ENCODE measurements at places on chromosomes 16 and 17. TPM values are rescaled to one million over a fixed set of nuclear protein-coding genes. Genes with fewer than 3 reads are reported as not detected.

DNA sequence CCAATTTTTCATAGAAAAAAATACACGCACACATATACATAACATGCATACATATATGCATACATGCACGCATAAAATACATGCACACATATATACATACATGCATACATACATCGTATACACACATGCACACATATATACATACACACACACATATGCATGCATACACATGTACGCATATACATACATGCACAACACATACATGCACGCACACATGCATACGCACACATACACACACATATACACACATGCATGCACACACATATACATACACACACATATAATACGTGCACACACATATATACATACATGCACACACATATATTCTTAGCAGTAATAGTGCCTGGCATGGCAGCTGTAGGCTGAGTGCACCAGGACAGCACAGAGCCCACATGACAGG, 24.9 kb downstream of the USP36 start:
- no peaks in the 10 kb centered on the region for H3K4me1 ChIP-seq
- no peak for DNase-seq
- no peak overlapping the region for H3K4me3 ChIP-seq
- no peaks in the 10 kb centered on the region for H3K27me3 ChIP-seq

DNA sequence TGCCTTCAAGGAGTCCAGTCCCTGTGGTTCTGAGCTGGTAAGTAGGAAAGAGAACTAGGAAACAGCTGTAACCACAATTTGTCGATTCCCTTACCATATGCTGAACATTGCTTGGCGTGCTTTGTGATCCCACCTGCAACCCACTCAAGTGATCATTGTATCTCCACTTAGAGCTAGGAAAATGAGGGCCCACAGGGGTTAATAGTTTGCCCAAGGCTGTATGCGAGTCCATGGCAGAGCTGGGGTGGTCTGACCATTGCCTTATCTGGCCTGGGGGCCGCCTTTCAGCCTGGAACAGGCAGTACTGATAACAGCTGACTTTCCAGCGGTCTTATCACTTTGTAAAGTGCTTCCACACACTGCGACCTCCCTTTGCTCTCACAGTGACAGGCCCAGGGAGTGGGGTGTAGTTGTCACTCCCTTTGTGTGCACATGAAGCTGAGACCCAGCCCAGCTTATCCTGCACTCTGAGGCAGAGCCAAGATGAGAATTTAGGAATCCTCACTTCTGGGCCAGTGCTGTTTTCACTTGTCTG, 9.8 kb downstream of the MYL4 start:
- peaks cover 7% of the 10 kb centered on the region for H3K4me1 ChIP-seq
- no peaks in the 10 kb centered on the region for H3K27me3 ChIP-seq

- DNase-seq, result no peak
- H3K27ac ChIP-seq, result peak overlapping the region; percentile 92
- no peak overlapping the region for H3K4me3 ChIP-seq
- no peaks in the 10 kb centered on the region for H3K27me3 ChIP-seq
- H3K4me1 ChIP-seq, result peaks cover 9% of the 10 kb centered on the region
Observed at GRCh38 chr17:50920041-50920410, 53.9 kb upstream of the TOB1 start.

- DNase-seq, result no peak
- H3K4me1 ChIP-seq, result no peaks in the 10 kb centered on the region
- no peak overlapping the region for H3K4me3 ChIP-seq
- H3K27ac ChIP-seq, result no peak overlapping the region
Observed at GRCh38 chr17:13518261-13519000, 83.3 kb downstream of the HS3ST3A1 start.

DNA sequence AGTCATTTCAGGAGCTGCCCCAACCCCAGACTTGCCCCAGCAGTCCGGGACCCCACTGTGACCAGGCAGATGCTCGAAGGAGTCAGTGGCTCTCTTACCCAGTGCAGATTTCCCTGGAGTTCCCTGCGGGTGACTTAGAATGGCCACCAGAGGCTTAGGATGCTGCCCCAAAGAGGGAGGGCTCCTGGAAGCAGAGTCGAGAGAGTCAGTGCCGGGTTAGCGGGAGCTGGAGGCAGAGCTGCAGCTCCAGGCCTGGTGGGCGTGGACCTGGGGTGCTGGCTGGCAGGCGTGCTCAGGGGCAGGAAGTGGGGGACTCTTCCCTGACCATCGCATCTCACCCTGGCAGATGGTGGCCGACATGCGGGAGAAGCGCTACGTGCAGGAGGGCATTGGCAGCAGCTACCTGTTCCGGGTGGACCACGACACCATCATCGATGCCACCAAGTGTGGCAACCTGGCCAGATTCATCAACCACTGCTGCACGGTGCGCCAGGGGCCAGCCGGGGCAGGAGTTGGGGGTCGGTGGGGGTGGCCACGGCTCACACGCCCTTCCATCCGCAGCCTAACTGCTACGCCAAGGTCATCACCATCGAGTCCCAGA, 1.6 kb upstream of the HSD3B7 start:
- no peak overlapping the region for H3K27ac ChIP-seq
- H3K36me3 ChIP-seq, result no peaks in the 10 kb centered on the region
- DNase-seq, result no peak
- peaks cover 6% of the 10 kb centered on the region for H3K4me1 ChIP-seq

GRCh38 chr17:559551-560431, 154.8 kb downstream of the VPS53 start:
- no peaks in the 10 kb centered on the region for H3K27me3 ChIP-seq
- no peaks in the 10 kb centered on the region for H3K4me1 ChIP-seq
- peaks cover 45% of the 10 kb centered on the region for H3K36me3 ChIP-seq
- H3K4me3 ChIP-seq, result no peak overlapping the region
- H3K27ac ChIP-seq, result peak overlapping the region; percentile 15

- DNase-seq, result no peak
- no peaks in the 10 kb centered on the region for H3K27me3 ChIP-seq
- H3K4me1 ChIP-seq, result no peaks in the 10 kb centered on the region
- H3K36me3 ChIP-seq, result no peaks in the 10 kb centered on the region
Observed at GRCh38 chr16:22924492-22924891, 110.5 kb downstream of the HS3ST2 start.

DNA sequence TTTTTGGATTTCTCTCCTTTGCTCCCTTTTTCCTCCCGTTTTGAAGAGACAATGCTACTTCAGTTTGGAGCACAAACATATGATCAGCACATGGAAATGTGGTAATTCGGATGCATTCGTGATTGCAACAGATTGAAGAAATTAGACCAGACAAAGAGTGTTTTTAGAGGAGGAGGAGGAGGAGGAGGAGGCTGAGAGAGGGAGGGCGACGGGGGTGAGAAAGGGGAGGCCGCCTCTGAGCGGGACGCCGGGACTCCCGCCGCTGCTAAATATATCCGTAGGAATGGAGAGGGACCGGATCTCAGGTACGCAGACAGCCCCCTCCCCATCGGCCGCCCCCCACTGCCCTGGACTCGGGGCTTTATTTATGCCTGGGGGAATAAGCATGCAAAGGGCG, 179.3 kb downstream of the SEC14L1 start:
- H3K4me1 ChIP-seq, result peaks cover 37% of the 10 kb centered on the region
- DNase-seq, result no peak
- H3K4me3 ChIP-seq, result peak overlapping the region; percentile 60
- no peaks in the 10 kb centered on the region for H3K27me3 ChIP-seq

DNA sequence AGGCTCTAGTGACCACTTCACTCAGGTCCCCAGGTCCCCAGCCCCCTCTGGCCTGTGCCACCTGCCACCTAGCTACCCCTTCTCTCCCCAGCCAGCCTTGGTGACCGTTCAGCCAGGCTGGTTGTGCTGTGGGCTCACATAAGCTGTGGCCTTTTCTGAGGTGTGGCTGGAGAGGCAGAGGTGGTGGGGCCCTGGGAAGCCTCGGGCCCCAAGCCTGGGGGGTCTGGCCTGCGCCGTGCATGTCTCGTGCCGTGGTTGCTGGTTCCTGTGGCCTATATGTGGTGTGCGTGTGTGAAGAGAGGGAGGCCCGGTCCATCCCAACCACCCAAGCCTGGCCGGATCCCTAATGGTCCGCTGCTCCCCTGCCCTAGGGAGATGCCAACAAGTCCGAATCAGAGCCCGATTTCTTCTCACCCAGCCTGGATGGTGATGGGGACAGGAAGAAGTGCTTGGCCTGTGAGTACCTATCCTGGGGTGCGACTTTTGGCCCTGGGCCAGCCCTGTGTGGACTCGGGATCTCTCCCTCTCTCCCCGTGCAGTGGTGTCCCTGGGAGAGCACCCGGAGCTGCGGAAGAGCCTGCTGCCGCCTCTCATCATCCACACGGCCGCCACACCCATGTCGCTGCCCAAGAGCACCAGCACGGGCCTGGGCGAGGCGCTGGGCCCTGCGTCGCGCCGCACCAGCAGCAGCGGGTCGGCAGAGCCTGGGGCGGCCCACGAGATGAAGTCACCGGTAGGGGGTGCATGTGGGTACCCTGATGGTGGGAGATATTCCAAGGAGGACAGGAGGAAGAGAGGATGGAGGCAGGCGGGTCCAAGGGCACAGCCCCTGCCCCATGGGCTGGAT, 35.9 kb downstream of the CACNA1G start:
- H3K27ac ChIP-seq, result no peak overlapping the region
- no peak overlapping the region for H3K4me3 ChIP-seq
- peak; percentile 59 for DNase-seq
- H3K4me1 ChIP-seq, result no peaks in the 10 kb centered on the region
- H3K36me3 ChIP-seq, result no peaks in the 10 kb centered on the region

- no peak for DNase-seq
- no peak overlapping the region for H3K4me3 ChIP-seq
- H3K27me3 ChIP-seq, result no peaks in the 10 kb centered on the region
- no peak overlapping the region for H3K27ac ChIP-seq
Observed at GRCh38 chr16:3696425-3697218, 20.7 kb downstream of the TRAP1 start.

DNA sequence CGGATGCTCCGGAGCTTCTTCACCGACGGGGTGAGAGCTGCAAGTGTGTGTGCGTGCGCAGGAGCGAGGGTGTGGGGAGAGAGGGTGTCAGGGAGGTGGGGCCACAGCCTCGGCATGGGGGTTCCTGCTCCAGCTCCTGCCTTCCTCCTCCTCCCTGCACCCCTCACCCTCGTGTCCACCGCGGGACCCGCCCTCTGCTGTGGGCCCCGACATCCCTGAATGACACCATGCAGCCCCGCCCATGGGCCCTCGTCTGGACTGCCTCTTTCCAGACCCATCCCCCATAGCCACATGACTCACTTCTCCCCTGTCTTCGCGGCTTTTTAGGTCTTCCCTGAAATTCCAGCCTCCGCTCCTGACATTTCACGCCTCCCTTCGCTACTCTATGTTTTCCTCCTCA, 41.6 kb downstream of the ARHGAP23 start:
- H3K4me3 ChIP-seq, result no peak overlapping the region
- H3K27me3 ChIP-seq, result no peaks in the 10 kb centered on the region
- H3K36me3 ChIP-seq, result no peaks in the 10 kb centered on the region
- no peak for DNase-seq

- H3K27ac ChIP-seq, result peak overlapping the region; percentile 99
- DNase-seq, result no peak
- H3K4me1 ChIP-seq, result peaks cover 50% of the 10 kb centered on the region
- H3K36me3 ChIP-seq, result no peaks in the 10 kb centered on the region
Observed at GRCh38 chr16:3022684-3023414, 893 bp downstream of the HCFC1R1 start.

DNA sequence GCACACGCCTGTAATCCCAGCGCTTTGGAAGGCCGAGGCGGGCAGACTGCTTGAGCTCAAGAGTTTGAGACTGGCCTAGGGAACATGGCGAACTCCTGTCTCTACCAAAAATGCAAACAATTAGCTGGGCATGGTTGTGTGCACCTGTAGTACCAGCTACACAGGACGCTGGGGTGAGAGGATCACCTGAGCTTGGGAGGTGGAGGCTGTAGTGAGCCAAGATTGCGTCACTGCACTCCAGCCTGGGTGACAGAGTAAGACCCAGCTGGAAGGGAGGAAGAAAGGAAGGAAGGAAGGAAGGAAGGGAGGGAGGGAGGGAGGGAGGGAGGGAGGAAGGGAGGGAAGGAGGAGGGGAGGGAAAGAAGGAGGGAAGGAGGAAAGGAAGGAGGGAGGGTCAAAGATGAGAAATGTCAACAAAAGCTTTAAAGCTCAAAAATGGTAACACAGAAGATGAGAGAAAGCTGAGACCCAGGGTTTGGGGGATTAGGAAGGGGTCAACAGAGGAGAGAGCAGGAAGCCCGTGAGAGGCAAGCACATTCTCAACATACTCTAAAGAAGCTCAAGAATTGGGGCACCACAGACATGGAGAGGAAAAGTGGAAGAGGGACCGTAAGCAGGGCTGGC, 5.0 kb upstream of the KRT19 start:
- H3K4me1 ChIP-seq, result no peaks in the 10 kb centered on the region
- no peaks in the 10 kb centered on the region for H3K36me3 ChIP-seq
- H3K4me3 ChIP-seq, result no peak overlapping the region

- no peaks in the 10 kb centered on the region for H3K27me3 ChIP-seq
- no peak overlapping the region for H3K4me3 ChIP-seq
- peak; percentile 82 for DNase-seq
- peak overlapping the region; percentile 54 for H3K27ac ChIP-seq
- no peaks in the 10 kb centered on the region for H3K36me3 ChIP-seq
- H3K4me1 ChIP-seq, result no peaks in the 10 kb centered on the region
Observed at GRCh38 chr17:27647765-27648164, 16.8 kb downstream of the LGALS9 start.

- H3K27me3 ChIP-seq, result no peaks in the 10 kb centered on the region
- peaks cover 23% of the 10 kb centered on the region for H3K4me1 ChIP-seq
- H3K27ac ChIP-seq, result peak overlapping the region; percentile 67
- no peak for DNase-seq
Observed at GRCh38 chr16:81785138-81785924, 6.2 kb downstream of the PLCG2 start.

DNA sequence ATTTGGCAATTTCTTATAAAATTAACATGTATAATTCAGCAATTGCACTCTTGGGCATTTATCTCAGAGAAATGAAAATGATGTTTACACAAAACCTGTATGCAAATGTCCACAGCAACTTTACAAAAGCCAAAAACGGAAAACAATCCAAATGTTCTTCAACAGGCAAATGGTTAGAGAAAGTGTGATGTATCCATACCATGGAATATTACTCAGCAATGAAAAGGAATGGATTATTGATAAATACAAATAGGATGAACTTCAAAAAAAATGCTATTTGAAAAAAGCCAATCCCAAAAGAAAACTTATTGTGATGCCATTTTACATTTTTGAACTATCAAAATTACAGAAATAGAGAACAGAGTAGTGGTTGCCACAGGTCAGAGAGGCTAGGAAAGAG, 37.2 kb upstream of the ABCA10 start:
- no peak overlapping the region for H3K4me3 ChIP-seq
- no peaks in the 10 kb centered on the region for H3K36me3 ChIP-seq
- no peak overlapping the region for H3K27ac ChIP-seq
- DNase-seq, result no peak

Gene KRT23
- total RNA-seq, result 2.5 TPM

Gene CIITA
- total RNA-seq, result 62.5 TPM

Gene STX1B
- 1.3 TPM for total RNA-seq

Gene ASPA
- 11.4 TPM for total RNA-seq

Gene RNF43
- total RNA-seq, result 69.4 TPM

Measured in Peyer's patch (tissue), 4 donors.